Activated CD8-positive, alpha-beta memory T cell treated with anti-CD3 and anti-CD28 coated beads, Interleukin-2, amount 10 ng/mL, durations not matched to agents 7 days and 5 days (primary cell): ENCODE measurements at places on chromosomes 1 and 21. TPM values are rescaled to one million over a fixed set of nuclear protein-coding genes. Genes with fewer than 3 reads are reported as not detected.

- no peak for DNase-seq
Measured at GRCh38 chr1:22790232-22791008, 79.8 kb downstream of the EPHB2 start.

DNA sequence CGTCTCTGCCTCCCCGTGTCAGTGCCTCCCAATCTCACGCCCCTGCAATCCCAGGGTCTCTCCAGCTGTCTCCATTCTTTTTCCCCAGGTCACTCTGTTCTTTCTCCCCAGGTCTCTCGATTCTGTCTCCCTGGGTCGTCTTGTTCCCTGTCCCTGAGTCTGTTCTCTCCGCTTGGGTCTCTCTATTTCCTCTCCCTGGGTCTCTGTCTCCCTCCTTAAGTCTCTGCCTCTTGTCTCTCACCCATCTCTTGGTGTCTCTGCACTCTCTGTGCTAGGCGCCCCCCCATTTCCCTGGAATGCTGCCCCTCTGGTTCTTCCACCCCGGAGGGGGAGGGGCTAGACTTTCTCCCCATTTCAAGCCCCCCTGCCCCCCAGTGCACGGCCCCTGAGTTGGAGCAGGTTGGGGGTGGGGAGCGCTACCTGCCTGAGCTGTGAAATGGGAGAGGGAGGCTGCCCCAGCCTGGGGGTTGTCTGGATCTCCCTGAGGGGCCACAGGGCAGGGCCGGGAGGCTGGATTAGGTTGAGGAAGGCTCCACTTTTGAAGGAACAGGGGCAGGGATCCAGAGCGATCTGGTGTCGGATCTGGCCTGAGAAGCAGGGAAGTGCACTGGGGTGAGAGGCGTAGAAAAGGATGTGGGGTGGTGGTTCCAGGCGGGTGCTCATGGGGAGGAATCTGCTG is 1.4 kb downstream of the PTPRF start:
- no peak for DNase-seq

DNA sequence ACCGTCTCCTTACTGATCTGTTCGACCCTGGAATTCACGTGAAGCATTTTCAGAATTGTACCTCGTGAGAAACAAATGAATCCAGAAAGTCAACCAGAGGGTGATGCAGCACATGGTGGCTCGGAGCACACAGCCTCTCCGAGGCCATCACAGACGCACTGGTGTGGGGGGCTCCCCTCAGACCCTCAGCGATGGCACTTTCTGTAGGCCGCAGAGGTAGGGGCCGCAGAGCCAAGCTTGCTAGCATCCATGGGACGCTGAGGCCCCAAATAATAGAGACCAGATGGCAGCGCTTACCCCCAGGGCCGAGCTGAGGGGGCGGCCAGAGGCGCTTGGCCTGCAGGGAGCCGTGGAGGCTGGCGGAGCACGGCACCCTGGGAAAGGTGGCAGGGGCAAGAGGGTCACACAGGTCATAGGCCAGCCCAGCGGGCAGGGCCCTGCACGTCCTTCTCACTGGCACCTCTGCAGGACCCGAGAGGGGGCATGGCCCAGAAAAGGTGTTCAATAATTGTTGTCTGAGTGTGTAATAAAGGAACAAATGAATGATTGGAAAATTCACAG is 28.1 kb upstream of the COL6A2 start:
- no peak for DNase-seq

Gene DMRTA2
- total RNA-seq = not detected

Gene AKNAD1
- not detected for total RNA-seq

DNA sequence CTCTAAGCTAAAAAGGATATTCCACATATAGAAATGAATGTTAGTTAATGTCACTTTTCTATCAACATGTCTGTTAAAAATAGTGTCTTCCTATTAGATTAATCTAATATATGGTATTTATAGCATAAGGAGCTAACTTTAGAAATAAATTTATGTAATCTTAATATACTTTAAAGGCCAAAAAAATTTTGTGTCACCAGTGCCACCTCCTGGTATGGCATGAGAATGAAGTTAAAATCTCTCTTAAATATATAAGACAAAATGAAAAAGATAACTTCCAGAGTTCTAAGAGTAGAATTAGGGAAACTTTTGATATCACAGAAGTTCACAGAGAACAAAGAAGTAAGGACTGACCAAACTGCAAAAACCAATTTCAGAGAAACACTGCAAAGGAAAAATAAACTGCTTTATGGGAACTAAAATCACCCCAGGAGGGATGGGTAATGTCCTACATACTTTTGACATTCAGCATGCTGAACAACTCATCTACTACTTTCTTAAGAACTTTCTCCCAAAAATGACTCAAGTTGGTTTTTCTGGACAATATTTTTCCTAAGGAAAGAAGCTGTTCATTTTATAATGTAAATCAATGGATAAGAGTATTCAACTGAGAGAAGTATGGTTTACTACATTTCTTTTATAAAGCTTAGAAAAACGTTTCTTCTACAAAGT is 82.8 kb downstream of the TRIM33 start:
- no peak for DNase-seq

GRCh38 chr1:25204797-25205480 is 27.4 kb downstream of the SYF2 start:
- no peak for DNase-seq

DNA sequence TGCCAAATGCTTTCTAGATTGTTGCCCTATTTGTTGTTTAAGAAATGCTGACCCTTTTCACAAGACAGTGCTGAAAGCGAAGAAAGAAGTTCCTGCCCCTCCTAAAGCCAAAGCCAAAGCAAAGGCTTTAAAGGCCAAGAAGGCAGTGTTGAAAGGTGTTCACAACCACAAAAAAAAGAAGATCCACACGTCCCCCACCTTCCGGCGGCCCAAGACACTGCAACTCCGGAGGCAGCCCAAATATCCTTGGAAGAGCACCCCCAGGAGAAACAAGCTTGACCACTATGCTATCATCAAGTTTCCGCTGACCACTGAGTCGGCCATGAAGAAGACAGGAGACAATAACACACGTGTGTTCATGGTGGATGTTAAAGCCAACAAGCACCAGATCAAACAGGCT is 55.7 kb downstream of the PSMG1 start:
- DNase-seq = peak; percentile 8

Gene ARHGAP30
- 260 TPM for total RNA-seq

Gene PTPRC
- 556 TPM for total RNA-seq

- DNase-seq = no peak
Measured at GRCh38 chr1:89754518-89754917, 66.3 kb upstream of the LRRC8D start.

Gene OR2L8
- total RNA-seq = not detected

Gene TDRD10
- total RNA-seq = not detected

- DNase-seq = no peak
Measured at GRCh38 chr1:224357626-224358124, 996 bp downstream of the CNIH4 start.

DNA sequence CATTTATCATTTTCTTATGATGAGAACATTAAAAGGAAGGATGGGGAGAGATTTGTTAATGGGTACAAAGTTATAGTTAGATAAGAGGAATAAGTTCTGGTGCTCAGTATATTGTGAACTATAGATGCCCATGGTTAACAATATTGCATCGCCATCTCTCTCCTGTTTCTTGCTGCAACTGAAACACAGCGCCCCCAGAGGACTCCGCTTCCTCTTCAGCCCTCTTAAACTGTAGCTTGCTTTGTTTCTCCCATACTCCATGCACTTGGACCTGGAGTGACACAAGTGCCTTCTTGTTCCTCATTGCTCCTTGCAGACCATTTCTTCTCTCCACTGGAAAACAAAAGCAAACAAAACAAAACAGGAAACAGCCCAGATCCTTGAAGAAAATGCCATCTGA is 70.1 kb upstream of the NTPCR start:
- DNase-seq = no peak

GRCh38 chr1:204987689-204988088 is 55.3 kb upstream of the CNTN2 start:
- DNase-seq = no peak

DNA sequence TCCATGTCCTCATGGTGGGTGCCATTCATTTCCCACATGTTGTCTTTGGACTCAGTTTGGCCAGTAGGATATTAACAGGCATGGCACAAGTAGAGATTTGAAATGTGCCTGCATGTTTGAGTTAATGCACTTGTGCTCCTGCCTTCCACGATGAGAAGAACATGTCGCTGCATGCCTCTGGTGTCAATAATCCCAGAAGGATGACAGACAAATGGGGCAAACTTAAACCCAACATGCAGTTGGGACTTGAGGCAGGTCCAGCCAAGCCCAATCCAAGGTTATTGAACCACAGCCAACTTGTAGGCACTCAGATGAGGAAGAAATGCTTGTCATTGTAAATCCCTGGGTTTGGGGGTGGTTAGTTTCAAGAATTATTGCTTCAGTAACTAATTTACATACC is 174.6 kb downstream of the TRIM33 start:
- DNase-seq = no peak

GRCh38 chr1:228161866-228162265 is 3.7 kb upstream of the IBA57 start:
- no peak for DNase-seq

DNA sequence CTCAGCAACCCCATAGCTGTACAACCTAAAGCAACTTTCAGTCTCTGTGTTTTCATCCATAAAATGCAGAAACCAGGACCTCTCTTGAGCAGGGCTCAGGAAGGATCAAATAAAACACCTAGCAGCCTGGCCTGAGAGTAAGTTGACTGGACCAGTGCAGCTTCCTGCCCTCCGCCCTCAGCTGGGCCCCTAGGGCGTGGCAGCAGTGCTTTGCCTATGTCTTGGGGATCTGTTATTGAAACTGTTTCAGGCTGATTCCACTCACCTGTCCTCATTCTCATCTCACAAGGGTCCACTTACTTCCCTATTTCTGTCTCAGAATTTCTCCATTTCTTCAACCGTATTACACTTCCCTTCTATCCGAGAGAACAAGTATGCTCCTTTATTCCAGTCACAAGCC is 17.3 kb downstream of the LRRC42 start:
- DNase-seq = no peak

DNA sequence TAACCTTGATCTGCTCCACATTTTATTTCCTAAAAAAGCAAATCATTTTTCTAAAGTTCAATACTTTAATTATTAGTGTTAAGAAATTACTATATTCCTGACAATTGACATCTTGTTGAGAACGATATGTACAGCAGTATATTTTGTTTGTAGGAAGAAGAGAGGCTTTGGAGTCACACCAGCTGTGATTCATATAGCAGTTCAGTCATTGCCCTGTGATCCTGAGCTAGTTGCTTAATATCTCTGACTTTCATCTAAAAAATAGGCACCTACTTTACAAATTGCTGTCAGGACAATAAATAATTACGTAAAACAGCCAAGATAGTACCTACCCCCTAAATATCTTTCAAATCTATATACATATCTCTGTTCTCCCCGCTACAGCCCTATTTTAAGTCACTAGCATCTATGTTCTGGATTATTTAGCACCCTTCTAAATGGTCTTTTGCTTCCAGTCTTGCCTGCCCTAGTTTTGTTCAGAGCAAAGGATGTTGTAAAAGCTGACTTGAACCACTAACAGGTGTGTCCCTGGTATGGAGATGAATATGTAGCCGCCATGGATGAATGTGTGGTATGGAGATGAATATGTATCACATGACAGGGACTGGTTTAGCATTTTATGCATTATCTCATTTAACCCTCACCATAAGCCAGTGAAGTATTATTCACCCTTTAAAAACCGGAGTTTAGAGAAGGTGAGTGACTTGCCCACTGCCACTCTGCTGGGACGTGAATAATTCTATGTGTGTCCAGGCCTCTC is 42.2 kb downstream of the RNF220 start:
- no peak for DNase-seq

- DNase-seq = no peak
Measured at GRCh38 chr1:36911561-36912364, 122.6 kb downstream of the GRIK3 start.

- no peak for DNase-seq
Measured at GRCh38 chr1:189939967-189940366, 537.7 kb downstream of the BRINP3 start.

Gene VWA5B1
- not detected for total RNA-seq

- no peak for DNase-seq
Measured at GRCh38 chr1:18883079-18883478, 19.3 kb downstream of the ALDH4A1 start.

- no peak for DNase-seq
Measured at GRCh38 chr1:13764588-13765332, 64.8 kb downstream of the PRDM2 start.

- no peak for DNase-seq
Measured at GRCh38 chr1:164771619-164772361, 212.8 kb downstream of the PBX1 start.

DNA sequence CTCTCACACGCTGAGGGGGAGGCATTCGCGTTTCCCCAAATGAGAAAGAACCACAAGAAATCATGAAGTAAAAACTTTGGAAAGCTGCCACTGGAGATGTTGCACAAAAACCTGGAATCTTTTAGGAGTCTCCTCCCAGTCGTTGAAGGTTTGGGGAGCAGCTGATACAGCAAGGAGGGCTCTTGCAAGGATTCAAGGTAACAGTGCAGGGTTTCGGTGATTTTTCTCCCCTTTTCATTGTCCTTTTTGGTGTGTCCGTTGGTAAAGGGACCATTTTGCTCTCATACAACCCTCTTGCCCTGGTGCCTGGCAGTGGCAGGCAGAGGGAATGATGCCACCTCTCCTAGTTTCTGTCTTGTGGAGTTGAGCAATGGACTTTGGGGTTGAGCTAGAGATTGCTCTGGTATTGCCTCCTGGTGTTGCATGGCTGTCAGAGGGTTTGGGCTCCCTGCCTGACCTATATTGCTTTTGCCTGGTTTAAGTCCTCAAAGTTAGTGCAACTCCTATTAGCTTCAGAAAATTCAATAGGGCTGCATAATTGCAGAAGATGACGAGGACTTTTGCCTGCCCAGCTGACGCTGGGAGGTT is 872 bp downstream of the BRINP2 start:
- DNase-seq = no peak
